ENCODE measurements at places on chromosomes 7 and 10. TPM values are rescaled to one million over a fixed set of nuclear protein-coding genes. Genes with fewer than 3 reads are reported as not detected.

ADIRF gene
- not detected for total RNA-seq

GRCh38 chr7:41131956-41132355 lies 570.9 kb downstream of the INHBA start:
- no peaks in the 10 kb centered on the region for H3K27me3 ChIP-seq
- no peak overlapping the region for H3K27ac ChIP-seq
- no peak for DNase-seq
- no peak overlapping the region for H3K4me3 ChIP-seq
- H3K36me3 ChIP-seq, result no peaks in the 10 kb centered on the region

DNA sequence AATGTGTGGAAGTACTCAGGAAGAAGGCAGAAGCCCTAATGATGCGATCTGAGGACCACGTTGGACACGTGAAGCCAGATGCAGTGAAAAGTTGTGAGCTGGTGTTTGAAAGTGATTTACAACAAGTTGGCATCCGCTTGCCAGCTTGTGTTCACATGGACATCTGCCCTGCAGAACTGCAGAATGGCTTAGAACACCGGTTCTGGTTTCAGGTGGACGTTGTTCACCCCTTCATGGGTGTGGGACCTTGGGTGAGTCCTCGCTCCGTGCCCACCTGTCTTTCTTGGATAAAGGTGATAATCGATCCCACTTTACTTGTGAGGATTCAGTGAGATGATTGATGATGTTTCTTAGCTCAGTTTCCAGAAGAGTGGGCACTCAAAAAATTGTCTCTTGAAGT lies 53.8 kb downstream of the CAMK1D start:
- peaks cover 6% of the 10 kb centered on the region for H3K27me3 ChIP-seq
- no peaks in the 10 kb centered on the region for H3K36me3 ChIP-seq
- H3K4me3 ChIP-seq, result no peak overlapping the region
- no peak for DNase-seq
- no peak overlapping the region for H3K27ac ChIP-seq

UPK3B gene
- total RNA-seq, result 0.92 TPM

- H3K27me3 ChIP-seq, result peaks cover 6% of the 10 kb centered on the region
- no peak for DNase-seq
- peaks cover 7% of the 10 kb centered on the region for H3K4me1 ChIP-seq
- no peak overlapping the region for H3K4me3 ChIP-seq
- no peaks in the 10 kb centered on the region for H3K36me3 ChIP-seq
- no peak overlapping the region for H3K27ac ChIP-seq
Measured at GRCh38 chr7:128443831-128444600, 11.7 kb upstream of the HILPDA start.

- peaks cover 2% of the 10 kb centered on the region for H3K27me3 ChIP-seq
- peak overlapping the region; percentile 96 for H3K4me3 ChIP-seq
- peaks cover 19% of the 10 kb centered on the region for H3K4me1 ChIP-seq
- no peak for DNase-seq
- peak overlapping the region; percentile 98 for H3K27ac ChIP-seq
Measured at GRCh38 chr7:100706672-100707311, 871 bp downstream of the POP7 start.

- H3K27ac ChIP-seq, result no peak overlapping the region
- H3K27me3 ChIP-seq, result no peaks in the 10 kb centered on the region
- no peaks in the 10 kb centered on the region for H3K36me3 ChIP-seq
- no peak overlapping the region for H3K4me3 ChIP-seq
- no peaks in the 10 kb centered on the region for H3K4me1 ChIP-seq
Measured at GRCh38 chr10:68242051-68242450, 10.1 kb upstream of the ATOH7 start.

NCF1 gene
- 3.1 TPM for total RNA-seq

Data from activated CD8-positive, alpha-beta T cell treated with anti-CD3 and anti-CD28 coated beads, Interleukin-2, amount 10 ng/mL, durations not matched to agents 7 days and 5 days (primary cell).